Peyer's patch (tissue), 4 donors: ENCODE measurements at places on chromosomes 13 and 19. TPM values are rescaled to one million over a fixed set of nuclear protein-coding genes. Genes with fewer than 3 reads are reported as not detected.

ERICH4 gene
- 17.3 TPM for total RNA-seq

DNA sequence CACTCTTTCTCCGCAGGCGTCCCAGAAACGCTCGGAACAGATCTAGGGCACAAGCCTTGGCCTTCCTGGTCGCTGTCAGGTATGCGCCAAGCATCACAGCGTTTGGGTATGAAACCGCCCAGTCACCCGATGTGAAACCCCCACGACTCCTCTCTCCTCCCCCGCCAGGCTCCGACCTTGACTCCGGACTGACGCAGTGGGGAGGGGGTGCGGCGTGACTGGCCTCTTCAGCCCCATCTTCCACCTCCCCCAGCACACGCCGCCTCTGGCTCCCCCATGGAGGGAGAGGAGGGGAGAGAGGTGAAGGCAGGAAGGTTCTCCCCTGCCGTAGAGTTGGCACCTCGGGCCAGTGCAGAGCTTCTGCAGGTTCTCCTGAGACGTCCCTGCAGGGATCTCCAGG, 22.0 kb upstream of the ARHGEF7 start:
- DNase-seq, result no peak
- H3K4me3 ChIP-seq, result no peak overlapping the region
- no peak overlapping the region for H3K27ac ChIP-seq
- no peaks in the 10 kb centered on the region for H3K27me3 ChIP-seq
- H3K4me1 ChIP-seq, result no peaks in the 10 kb centered on the region
- no peaks in the 10 kb centered on the region for H3K36me3 ChIP-seq

CEACAM3 gene
- total RNA-seq, result not detected

RDH8 gene
- not detected for total RNA-seq

DNA sequence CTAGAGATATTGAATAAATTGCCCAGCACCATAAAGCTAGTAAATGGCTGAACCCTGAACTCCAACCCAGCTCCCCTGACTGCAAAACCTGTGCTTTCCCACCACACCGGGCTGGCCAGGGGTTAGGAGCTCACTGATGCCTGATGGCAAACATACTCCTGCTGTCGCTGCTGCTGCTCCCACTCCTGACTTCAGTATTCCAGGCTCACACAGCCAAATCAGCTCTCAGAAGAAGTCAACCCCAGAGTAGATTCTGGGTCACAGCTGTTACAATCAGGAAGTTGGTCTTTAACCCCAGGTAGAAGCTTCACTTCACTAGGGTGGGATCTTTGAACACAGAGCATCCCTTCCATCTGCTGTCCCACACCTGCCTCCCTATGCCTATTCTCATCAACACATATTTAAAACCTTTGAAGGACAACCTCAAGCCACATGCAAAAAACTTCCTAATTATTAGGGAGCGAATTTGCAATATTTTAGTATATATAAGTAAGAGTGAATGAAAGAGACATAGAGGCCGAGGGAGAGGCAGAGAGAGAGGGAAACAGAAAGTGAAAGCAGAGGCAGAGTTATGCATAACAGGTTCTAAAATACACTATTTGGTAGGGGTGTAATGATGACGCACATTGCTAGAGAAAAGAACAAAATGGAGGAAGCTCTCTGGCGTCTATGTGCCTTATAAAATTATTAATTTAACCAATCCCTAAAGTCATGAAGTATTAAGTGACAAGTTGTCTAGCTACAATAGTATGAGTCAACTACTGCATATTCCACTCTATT, 99.4 kb upstream of the SERP2 start:
- peak overlapping the region; percentile 67 for H3K27ac ChIP-seq
- H3K27me3 ChIP-seq, result no peaks in the 10 kb centered on the region
- H3K4me1 ChIP-seq, result peaks cover 12% of the 10 kb centered on the region
- H3K36me3 ChIP-seq, result no peaks in the 10 kb centered on the region

- no peak overlapping the region for H3K4me3 ChIP-seq
- no peak for DNase-seq
- no peak overlapping the region for H3K27ac ChIP-seq
Measured at GRCh38 chr13:74865656-74866055, 616.3 kb downstream of the TBC1D4 start.

DNA sequence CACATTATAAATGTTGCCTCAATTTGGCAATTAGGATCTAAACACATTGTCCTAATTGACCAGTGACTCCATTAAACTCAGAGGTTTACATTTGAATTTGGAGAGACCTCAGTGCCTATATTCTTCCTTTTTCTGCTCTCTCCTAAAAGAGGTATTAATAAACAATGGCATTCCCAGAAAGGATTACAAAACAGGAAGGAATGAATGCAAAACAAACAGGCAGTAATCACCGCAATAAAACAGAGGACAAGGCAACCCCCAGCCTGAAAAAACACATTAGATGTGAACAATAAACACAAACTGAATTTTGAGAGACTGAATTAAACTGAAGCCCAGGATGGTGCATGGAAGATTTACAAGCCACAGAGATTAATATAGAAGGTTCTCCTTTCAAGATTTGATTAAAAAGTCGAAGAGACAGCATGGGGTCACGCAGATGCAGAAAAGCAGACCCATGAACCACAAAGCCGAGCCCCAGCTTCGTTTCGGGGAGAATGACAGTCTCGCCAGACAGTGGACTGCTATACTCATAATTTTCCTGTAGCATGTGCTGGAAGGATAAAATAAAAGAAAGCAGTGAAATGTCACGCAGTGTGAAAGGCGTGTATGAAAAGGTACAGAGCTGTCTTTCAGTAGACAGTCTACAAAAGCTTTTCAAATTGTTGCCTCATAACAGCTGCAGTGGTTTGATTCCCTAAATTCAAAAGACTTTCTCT, 503.0 kb downstream of the LIG4 start:
- no peaks in the 10 kb centered on the region for H3K27me3 ChIP-seq
- no peak for DNase-seq

DNA sequence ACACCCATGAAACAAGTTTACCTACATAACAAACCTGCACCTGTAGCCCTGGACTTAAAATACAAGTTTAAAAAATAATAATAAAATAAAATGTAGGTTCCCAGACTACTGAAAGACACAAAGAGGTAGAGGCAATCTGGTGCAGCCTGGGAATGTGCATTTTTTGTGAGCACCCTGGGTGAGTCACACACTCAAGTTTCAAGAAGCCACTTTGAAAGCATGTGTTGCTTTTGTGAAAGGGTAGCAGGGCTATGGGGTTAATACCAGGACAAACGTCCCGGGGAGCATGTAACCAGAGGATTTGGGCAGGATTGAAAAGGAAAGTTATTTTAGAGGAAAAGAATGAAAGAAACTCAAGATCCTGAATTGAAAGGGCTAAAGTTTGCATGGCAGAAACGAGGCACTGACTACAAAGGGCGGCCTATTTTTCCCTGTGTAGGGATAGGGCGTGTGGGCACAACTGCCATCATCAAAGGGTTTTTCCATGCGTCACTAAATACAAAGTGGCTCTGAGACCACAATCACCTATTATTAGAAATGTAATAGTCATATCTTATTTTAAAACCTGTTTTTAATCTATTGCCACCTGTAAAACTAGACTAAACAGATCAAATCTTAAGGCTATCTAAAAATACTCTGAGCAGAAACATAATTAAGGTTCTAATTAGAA, 314.9 kb downstream of the COG6 start:
- no peak for DNase-seq
- no peaks in the 10 kb centered on the region for H3K36me3 ChIP-seq

ZNF99 gene
- not detected for total RNA-seq

GRCh38 chr13:64684685-64685431, 2545.3 kb downstream of the PCDH9 start:
- H3K27me3 ChIP-seq, result no peaks in the 10 kb centered on the region
- H3K27ac ChIP-seq, result no peak overlapping the region
- no peak for DNase-seq

DNA sequence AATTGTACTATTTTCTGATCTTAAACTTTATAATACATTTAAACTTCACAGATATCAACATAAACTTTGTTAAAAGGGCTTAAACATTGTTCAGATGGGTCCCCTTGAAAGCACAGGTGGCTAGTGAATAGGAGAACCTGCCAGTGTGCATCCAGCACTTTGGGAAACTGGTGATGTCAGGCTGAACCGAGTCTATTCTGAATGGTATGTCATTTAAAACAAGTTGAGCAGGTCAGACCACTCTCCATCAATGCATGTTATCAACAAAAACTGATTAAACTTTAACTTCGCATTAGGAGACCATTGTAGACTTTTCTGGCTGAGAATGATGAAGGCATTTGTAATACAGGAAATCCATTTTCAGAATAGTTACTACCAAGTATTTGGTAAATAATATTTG, 50.1 kb upstream of the FREM2 start:
- no peaks in the 10 kb centered on the region for H3K27me3 ChIP-seq
- DNase-seq, result no peak
- H3K36me3 ChIP-seq, result no peaks in the 10 kb centered on the region
- H3K27ac ChIP-seq, result no peak overlapping the region

GRCh38 chr19:57267291-57267690, 13.0 kb upstream of the ZNF460 start:
- no peaks in the 10 kb centered on the region for H3K4me1 ChIP-seq
- no peak overlapping the region for H3K4me3 ChIP-seq
- no peak overlapping the region for H3K27ac ChIP-seq
- DNase-seq, result no peak
- peaks cover 9% of the 10 kb centered on the region for H3K36me3 ChIP-seq

DNA sequence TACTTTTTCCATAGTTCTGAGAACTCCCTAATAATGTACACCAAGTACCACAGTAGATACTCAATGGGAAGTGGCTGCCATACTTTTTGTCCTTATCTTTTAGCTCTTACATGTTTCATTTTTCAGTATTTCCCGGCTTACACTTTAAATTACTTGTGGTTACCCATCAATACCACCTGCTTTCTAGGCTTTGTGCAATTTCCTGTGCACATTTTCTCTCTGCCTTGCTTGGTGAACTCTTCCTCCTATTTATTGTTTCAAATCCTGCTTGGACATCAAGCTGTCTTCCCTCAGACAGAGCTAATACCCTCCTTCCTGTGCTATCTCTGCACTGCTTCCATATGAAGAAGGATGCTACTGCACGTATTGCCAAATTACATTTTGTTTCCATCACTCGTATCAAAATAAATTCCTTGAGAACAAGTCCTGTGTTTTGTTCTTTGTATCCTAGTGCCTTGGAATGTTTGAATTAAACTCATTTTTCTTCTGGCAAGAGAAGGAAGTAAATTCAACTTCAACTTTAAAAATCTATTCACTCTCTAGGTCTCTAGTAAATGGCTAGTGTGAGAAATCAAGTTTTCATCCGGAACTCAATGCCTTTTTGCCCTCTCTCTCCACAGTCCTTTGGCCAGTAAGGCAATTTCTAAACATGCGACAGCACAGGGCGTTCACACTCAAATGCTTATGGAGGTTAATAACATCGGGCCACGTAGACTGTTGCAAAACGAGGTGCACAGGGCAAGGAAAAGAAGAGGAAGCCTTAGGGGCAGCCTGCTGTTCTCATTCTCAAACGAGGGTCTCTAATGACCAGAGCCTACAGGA, 5.6 kb downstream of the ZAR1L start:
- H3K36me3 ChIP-seq, result no peaks in the 10 kb centered on the region
- no peak for DNase-seq

RASIP1 gene
- total RNA-seq, result 6.6 TPM

DNA sequence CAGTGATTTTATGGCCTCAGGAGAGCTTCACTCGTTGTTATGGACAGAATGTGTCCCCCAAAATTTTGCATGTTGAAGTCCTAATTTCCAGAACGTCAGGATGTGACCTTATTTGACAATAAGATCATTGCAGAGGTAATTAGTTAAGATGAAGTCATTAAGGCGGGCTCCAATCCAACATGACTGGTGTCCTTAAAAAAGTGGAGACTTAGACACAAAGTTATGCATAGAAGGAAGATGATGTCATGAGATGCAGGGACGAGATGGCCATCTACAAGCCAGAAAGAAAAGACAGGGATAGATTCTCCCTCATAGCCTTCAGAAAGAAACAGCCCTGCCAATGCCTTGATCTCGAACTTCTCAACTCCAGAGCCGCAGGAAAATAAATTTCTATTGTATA, 25.8 kb upstream of the SPATA13 start:
- no peak overlapping the region for H3K27ac ChIP-seq
- no peak for DNase-seq
- no peak overlapping the region for H3K4me3 ChIP-seq
- no peaks in the 10 kb centered on the region for H3K27me3 ChIP-seq

GRCh38 chr19:18700501-18701249, 17.2 kb downstream of the CRTC1 start:
- H3K36me3 ChIP-seq, result no peaks in the 10 kb centered on the region
- DNase-seq, result peak; percentile 74
- peaks cover 11% of the 10 kb centered on the region for H3K4me1 ChIP-seq
- peak overlapping the region; percentile 82 for H3K27ac ChIP-seq
- peak overlapping the region; percentile 47 for H3K4me3 ChIP-seq

DNA sequence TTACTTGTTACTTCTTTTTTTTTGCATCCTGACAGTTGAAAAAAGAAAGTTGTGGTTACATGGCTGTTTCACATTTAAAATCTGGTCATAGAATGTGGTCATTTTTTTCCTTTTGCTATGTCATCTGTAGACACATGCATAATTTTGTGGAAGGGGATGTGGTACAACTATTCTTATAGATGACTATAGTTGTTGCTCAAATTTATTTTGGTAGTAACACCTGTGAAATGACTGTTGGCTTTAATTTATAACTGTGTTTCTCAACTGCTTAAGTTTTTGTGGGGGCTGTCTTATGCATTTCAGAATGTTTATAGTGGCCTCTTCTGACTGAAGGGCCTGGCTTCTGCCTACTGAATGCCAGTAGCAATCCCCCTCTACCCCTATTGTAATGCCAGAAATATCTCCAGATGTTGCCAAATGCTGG, 130.5 kb downstream of the PAN3 start:
- no peak overlapping the region for H3K27ac ChIP-seq
- H3K4me3 ChIP-seq, result no peak overlapping the region
- H3K27me3 ChIP-seq, result no peaks in the 10 kb centered on the region
- H3K4me1 ChIP-seq, result no peaks in the 10 kb centered on the region
- DNase-seq, result no peak
- peaks cover 53% of the 10 kb centered on the region for H3K36me3 ChIP-seq

CEACAM6 gene
- 10.5 TPM for total RNA-seq

IRS2 gene
- 34.0 TPM for total RNA-seq

CEACAM7 gene
- total RNA-seq, result not detected

DNA sequence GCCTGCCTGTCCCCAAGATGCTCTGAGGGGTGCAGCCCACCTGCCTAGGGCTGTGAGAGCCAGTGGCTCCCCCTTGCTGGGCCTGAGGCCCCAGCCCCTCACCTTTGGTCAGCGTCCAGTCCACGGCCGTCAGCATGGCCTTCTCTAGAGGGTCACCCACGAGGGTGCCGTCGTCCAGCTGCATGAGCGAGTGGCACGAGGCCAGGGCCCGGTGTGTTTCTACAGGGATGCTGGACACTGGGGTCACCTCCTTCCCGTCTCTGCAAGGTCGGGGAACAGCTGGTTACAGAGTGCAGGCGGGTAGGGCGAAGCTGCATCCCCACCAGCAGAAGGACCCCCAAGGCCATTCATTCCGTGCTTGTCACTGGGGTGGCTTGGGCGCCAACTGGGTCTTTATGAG, 9.0 kb downstream of the ATP13A1 start:
- H3K27ac ChIP-seq, result no peak overlapping the region
- no peak overlapping the region for H3K4me3 ChIP-seq
- no peaks in the 10 kb centered on the region for H3K27me3 ChIP-seq
- H3K36me3 ChIP-seq, result peaks cover 100% of the 10 kb centered on the region
- DNase-seq, result no peak
- H3K4me1 ChIP-seq, result no peaks in the 10 kb centered on the region

ADAT3 gene
- 25.9 TPM for total RNA-seq
